ENCODE measurements at places on chromosomes 3 and 15.
A peak's percentile ranks its signal among the peaks of the same experiment; 100 is the strongest.

DNA sequence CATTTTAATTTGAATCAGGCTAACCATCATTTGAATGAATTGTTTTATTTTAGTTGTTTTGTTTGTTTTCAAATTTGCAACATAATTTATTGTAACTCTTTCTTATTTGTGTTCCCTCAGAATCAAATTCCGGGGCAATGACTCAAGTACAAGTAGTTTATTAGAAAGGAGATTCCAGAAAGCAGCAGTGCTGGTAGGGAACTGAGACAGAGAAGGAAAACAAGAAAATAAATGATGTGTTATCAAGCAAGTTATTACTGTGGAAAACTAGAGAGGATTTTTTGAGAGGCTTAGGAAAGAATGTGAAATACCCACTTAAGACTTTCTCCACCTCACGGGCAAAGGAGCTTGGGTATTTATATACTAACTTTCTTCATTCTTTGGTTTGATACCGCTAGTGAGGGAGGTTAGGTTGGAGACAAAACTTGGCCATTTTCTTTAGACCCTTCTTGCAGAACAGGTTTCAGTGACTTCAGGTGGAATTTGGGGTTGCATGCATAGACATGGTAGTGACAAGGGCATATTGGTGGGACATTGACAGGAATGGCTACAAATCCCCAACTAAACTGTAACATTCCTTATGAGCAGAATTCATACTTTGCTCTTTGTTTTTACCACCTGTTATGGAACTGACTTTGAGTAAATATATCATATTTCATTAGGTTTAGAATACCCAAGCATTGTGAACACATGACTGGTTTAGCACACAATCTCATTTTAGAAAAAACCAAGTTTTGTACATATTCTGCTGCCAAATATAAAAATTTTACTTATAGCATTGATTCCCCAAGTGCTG is 254.3 kb downstream of the ZBBX start:
- DNase-seq: no peak

DNA sequence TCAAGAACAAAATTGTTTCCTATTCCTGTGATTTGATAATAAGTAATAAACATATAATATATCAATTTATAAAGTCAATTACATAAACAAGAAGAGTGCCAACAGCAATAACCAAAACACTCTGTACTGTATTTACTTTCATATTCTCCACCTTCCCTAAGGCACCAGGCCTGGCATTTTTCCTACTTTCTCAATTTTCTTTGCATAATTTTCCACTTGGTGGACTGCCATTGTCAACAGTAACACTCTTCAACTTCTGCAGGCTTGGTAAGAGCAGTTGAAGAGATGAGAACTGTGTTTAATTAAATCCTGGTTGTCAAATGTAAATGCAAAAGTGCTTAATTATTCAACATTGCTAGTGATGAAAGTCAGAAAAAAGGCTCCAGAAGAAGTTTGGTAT is 229.8 kb upstream of the PLSCR5 start:
- no peak for DNase-seq

DNA sequence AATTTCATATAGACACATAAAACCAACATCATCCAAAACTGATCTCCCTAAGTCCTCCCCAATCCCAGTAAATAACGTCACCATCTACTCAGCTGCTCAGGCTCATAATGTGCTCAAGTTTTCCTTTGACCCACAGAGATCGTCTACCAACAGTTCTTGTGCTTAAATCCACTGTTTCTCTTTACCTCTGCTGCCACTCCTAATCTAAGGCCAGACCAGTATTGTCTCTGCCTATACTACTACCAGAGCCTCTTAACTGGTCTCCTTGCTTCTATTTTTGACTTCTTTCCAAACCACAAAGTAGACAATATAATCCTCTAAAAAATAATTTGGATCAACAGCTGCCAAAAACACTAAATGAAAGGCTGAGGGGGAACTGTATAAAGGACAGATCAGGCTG is 65.3 kb downstream of the CLASP2 start:
- DNase-seq: no peak

- DNase-seq: no peak
Measured at GRCh38 chr3:171441381-171441780, 18.8 kb downstream of the TNIK start.

- DNase-seq: no peak
Measured at GRCh38 chr15:96338766-96339618, 8.5 kb downstream of the NR2F2 start.

GRCh38 chr3:34001022-34001421 is 202.6 kb downstream of the PDCD6IP start:
- no peak for DNase-seq

DNA sequence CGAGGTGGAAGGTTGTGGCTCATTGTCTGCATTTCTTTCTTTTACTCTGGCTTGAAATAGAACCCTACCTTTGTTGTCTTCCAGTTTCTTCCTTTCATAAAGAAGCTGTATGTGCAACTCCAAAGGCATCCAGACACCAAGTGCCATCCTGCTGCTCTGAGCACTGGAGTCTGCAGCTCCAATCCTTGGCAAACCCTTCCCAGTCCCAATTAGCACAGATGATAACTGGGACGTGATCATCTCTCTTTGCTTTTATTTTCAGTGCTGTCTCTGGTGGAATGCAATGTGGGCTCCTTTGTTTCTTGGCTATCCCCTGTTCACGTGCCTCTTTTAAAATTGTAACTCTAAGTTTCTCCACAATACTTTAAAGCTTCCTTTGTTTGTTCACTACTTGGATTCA is 140.9 kb downstream of the AQP9 start:
- DNase-seq: no peak

- no peak for DNase-seq
Measured at GRCh38 chr3:36403661-36404060, 23.4 kb downstream of the STAC start.

DNA sequence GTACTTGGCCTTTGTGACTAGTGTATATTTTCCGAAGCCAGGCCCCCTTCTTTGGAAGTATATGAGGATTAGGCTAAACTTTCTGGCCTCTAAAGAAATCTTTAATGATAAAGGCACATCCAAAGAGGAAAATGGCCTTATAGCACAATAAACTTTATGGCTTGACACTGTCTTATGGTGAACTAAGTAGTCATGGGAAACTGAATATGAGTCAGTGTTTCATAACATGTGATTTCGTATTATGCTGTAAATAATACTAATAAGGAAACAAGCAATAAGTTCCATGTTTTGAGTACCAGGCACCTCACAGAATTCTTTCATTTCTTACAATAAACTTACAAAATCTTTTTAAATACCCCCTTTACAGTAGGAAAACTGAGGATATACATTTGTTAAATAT is 8.2 kb downstream of the ZPLD1 start:
- DNase-seq: no peak

- DNase-seq: no peak
Measured at GRCh38 chr3:197559651-197560050, 3.9 kb upstream of the BDH1 start.

GRCh38 chr15:96053031-96053780 is 277.3 kb upstream of the NR2F2 start:
- no peak for DNase-seq

- no peak for DNase-seq
Measured at GRCh38 chr15:47184003-47184907, 533.0 kb upstream of the SEMA6D start.

- no peak for DNase-seq
Measured at GRCh38 chr3:32424581-32425250, 33.1 kb downstream of the CMTM7 start.

- DNase-seq: no peak
Measured at GRCh38 chr3:3066378-3066777, 43.8 kb downstream of the IL5RA start.

- DNase-seq: no peak
Measured at GRCh38 chr3:10957976-10958749, 34.4 kb upstream of the SLC6A1 start.

- DNase-seq: no peak
Measured at GRCh38 chr15:63446255-63446654, 58.1 kb upstream of the USP3 start.

GRCh38 chr3:14465425-14465824 is 63.0 kb downstream of the SLC6A6 start:
- no peak for DNase-seq

GRCh38 chr3:138347960-138348753 is at the start of gene MRAS:
TSS of gene MRAS (plus strand) at chr3:138348579. CDS start at chr3:138372884, 24,305 bp downstream.
- DNase-seq: peak; percentile 57

DNA sequence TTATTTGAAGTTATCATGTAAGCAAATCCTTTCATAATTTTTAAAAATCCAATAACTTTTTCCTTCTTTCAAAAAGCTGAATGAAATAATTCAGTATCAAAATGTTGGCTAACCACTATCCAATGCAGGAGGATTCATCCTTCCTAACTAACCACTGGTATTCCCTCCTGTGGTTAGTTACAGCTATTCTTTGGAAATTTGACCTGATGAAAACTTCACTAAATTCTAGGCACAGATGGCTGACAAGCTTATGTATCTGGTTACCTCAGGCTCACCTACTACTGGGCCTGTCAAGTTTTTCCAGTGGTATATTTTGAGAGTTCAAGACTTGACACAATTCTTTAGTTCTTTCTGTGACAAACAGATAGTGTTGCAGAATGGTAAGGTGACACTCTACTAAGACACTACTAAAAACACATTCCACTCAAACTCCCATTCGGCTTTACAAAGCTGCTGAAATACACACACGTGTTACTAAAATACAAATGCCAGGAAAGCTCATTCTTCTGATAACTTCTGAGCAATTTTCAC is 15.8 kb downstream of the NPTN start:
- DNase-seq: no peak

DNA sequence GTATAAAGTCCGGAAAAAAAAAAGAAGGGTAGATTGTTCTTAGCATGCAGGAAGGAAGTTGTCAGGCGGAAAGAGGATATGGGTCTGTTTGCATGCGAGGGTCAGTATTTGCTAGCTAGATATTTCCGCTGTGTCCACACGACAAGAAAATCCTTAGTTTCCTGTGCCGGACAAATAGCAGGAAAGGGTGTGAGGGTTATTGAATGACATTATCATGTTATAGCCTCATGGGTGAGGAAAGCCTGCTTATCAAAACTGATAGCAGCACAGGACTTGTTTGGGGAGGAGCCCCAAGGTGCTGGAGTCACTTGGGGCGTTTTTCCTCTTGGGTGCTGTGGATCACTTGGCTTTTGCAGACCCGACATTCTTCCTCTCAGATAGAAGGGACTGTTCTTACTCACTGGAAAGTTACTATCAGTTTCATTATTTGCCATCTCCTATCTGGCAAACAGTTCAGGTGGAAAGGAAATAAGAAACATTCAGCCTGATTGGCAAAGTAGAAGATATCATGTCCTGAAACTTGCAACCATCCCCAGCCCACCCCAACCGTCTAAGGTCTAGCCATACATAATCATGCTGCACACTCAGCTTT is 127.2 kb upstream of the DPH6 start:
- no peak for DNase-seq

DNA sequence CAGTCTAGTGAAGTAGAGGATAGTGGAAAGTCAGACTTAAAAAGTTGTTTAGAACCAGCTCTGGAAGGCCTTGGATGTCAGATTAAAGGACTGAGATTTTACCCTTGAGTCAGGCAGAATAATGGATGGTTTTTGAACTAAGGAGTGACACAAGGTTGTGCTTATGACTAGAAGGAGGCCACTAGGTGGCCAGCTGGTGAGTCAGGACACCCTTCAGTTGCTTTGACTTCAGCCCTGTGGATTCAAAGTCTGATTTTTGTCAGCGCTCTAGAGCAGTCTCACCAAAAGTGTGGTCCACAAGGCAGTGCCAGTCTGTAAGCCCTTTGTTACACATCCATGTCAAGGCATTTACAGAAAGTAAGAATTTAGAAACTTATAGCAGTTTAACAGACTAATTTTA is 3.8 kb upstream of the GABPB1 start:
- DNase-seq: no peak

DNA sequence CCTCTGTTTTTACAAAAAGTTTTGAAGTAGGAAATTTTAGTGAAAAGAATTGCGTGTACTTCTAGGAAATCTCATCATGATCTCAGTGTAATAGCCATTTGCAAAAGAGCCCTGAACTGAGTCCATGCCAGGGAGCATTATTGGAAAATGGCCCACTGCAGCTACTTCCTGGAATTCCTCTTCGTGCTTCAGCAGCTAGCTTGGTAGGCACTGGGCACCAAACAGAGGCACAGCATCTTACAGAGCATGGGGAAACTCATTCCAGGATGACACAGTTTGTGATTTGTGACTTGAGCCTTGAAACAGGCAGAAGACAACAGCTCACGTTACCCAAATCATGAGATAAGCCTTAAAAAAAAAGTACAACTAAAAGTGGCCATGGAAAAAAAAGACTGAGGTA is 179.1 kb downstream of the WDR72 start:
- no peak for DNase-seq

DNA sequence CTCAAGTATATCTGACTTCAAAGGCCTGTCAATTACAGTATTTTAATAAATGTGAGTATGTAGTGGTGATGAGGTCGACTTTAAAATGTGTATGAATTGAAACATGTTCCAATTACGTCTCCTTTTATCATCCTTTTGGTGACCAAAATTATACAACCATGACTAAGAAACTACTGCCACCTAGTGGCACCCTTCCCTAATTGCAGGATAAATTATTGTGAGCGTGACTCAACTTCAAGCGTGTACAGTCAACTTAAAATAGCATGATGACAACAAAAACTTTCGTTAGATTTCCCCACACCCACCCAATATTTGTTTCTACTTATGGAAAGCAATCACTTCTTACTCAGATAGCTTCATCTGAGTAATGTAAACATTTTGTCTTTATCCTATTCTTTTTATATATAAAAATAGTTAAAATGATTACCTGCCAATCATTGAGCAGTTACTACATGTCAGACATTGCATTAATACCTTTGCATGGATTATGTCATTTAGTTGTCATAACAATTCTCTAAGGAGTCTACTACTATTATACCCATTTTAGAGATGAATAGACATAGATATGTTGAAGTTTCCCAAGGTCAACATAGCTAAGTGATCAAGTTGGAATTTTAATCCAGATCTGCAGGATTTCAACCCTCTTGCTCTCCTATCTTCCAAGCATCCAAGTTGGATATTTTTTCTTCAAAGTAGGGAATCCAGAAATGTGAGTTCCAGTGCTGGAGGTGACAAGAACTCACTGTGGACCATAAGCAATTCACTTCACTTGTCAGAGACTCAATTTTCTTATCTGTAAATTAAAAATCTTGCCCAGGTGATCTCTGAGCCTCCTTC is 106.0 kb downstream of the MEX3B start:
- peak; percentile 81 for DNase-seq
